ENCODE measurements at places on chromosomes 16 and 17.

GRCh38 chr16:35750157-35750689, 2290.8 kb downstream of the TP53TG3F start:
- no peak for DNase-seq

- DNase-seq, result no peak
These were observed 329 bp downstream of the SMARCD2 start for GRCh38 chr17:63842173-63842539.

DNA sequence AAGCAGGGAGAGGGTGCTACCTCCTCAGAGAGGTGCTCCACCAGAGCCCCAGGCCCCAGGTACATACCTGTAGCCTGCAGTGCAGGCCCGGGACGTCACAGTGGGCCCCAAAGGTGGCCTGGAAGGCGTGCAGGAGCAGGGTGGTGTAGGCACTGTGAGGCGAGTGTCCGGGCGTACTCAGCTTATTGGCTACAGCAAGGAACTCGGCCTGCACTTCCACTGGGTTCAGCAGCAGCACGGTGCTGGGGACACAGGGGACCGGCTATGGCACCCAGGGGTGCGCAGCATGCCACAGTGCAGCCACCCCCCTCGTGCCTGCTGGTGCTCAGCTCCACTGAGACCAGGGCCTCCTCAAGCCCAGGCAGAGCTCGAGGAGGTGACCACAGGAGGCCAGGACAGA, 23.2 kb upstream of the PIK3R6 start:
- DNase-seq, result no peak

DNA sequence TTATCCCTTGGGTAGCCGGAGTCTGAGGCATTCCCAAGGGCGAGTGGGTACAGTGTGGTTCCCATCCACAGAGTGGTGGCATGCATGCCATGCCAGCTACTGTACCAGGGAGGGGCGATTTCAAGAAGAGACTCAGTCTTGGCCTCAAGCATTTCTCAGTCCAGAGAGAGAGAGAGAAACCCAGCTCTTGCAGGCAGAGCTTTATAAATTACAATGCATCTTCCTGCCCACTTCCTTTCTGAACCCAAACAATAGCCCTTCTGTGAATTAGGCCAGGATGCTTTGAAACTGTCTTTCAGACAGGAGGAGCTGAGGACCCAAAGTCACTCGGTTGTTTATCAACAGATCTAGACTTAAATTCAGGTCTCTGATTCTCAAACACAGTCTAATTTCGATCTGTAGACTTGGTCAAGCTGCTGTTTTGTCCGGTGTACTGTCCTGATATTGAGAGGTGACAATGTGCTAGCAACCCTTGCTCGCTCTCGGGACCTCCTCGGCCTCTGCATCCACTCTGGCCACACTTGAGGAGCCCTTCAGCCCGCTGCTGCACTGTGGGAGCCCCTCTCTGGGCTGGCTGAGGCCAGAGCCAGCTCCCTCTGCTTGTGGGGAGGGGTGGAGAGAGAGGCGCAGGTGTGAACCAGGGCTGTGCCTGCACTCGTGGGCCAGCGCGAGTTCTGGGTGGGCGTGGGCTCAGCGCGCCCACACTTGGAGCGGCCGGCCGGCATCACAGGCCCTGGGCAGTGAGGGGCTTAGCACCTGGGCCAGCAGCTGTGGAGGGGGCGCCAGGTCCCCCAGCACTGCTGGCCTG, 408.0 kb downstream of the UTP18 start:
- no peak for DNase-seq

DNA sequence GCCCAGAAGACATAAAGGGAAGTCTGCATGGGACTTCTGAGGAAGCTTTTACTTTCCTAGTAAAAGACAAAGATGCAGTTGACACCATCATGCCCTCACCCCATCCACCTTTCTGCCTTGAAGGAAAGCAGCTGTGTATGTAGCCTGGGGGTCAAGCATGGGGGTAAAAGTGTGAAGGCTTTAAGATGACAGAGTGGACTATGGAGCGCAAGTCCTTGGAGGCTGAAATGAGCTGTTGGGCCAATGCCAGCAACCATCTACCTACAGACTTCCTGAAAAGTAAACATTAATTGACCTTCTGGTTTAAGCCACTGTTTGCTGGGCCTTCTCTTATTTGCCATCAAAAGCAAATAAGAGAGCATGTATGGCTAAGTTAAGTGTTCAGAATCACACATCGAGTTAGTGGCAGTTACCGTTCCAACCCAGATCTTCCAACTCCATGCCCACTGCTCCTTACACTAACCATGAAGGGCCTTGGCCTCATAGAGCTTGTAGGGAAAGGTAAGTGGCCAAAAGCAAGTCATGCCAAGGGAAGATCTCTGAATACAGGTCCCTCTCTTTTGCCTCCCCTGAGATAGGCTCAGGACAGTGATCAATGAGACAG, 30.0 kb downstream of the SLC13A5 start:
- no peak for DNase-seq
